Fibroblast of skin of abdomen (primary cell): ENCODE measurements at places on chromosomes 4 and X.

- DNase-seq: peak; percentile 57
Measured at GRCh38 chrX:136028383-136028984, 43.2 kb downstream of the SLC9A6 start.

DNA sequence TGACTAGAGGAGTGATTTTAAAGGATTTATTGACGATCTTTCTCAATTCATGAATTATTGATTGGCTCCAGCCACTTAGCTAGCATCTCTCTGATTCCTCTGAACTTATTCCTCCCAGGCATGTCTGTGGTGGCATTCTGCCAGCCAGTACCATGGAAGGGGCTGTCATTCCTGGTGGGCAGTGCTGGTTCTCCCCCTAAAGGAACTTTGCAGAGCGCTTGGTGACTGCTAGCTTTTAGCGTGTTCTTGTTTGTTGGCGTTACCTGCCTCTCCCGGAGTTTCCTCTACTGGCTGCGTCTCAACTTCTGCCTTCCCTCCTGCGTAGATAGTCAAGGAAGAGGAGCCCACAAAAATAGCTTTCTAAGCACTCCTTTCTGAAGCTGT lies 19.3 kb downstream of the SRD5A3 start:
- DNase-seq: no peak

- no peak for DNase-seq
Measured at GRCh38 chr4:37555322-37555721, 130.9 kb downstream of the RELL1 start.

GRCh38 chr4:83331956-83332355 lies 2.7 kb downstream of the HPSE start:
- DNase-seq: no peak

DNA sequence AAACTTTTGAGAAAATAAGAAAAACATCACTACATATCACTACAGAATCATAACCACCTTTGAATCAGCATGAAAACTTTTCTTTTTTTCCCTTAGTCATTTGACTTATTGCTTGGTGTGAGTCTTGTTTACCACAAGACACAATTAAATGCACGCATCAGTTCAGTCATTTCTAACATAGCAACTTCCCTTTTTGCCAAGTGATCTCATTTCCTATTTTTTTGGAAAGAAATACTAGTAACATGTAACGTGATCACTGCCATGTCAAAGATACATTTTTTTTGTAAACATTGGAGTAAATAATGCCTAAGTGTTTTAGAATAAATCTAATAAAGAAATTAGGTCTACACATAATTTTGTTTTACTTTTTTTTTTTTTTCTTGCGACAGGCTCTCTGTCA lies 5.1 kb upstream of the CXCL8 start:
- DNase-seq: peak; percentile 74
